ENCODE measurements at places on chromosomes 2 and 18.
A peak's percentile ranks its signal among the peaks of the same experiment; 100 is the strongest.

- DNase-seq: no peak
Measured at GRCh38 chr2:113175736-113176695, 2.2 kb downstream of the PSD4 start.

DNA sequence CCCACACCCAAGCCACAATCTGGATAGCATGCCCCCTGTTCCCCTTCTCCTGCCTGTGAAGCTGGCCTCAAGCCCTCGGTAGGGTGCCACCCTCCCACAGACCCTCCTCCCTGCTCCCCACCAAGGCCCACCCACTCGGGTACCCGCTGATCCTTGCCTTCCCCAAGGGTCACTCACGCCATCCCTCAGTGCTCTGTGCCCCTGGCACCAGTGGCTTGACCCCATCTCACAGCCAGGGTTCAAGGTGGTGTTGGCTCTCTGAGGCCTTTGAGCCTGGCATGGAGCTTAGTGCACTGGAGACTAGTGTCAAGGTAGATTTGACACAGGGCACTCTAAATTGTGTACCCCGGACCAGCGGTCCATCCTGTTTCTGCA lies 11.9 kb downstream of the ADRA2B start:
- DNase-seq: no peak

- DNase-seq: no peak
Measured at GRCh38 chr18:27114842-27115241, 70.3 kb downstream of the CHST9 start.

DNA sequence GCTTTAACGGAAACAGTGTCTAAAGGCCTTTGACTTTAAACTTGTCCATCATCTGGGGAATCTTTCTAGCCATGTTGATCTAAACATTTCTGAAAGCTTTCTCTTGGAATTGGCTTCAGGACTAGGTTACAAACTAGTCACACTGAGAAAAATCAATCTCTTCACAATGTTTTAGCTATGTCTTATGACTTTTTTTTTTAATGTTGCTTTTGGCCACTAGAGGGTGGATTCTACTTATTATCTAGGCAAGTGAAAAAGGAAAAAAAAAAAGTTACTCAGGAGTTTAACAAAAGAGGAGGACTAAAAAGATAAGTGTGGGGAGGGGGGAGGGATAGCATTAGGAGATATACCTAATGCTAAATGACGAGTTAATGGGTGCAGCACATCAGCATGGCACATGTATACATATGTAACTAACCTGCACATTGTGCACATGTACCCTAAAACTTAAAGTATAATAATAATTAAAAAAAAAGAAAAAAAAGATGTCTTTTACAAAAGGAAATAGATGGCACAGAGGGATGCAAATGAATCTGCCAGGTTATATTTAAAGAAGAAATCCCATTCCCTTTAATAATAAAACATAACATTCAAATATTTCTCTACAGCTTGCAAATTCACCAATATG lies 160.4 kb upstream of the PID1 start:
- no peak for DNase-seq

- no peak for DNase-seq
Measured at GRCh38 chr2:27737676-27738348, 33.7 kb upstream of the MRPL33 start.

DNA sequence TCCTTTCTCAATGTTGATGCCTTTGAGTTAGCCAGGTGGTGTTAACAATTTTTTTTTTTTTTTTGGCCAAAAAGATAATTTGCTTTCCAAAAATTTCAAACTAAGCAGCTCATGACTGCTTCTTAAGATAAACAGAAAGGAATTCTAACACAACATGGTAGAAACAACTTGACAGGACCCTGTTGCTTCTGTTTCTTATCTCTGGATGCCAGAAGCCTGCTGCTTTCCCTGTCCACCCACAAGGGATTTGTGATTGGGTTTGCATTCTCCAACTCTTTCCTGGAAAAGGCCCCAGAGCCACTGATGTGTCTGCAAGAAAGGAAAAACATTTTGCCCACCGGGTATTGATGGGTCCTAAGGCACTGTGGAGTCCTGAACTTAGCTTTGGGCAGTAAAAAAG lies 217.2 kb upstream of the PKDCC start:
- no peak for DNase-seq

DNA sequence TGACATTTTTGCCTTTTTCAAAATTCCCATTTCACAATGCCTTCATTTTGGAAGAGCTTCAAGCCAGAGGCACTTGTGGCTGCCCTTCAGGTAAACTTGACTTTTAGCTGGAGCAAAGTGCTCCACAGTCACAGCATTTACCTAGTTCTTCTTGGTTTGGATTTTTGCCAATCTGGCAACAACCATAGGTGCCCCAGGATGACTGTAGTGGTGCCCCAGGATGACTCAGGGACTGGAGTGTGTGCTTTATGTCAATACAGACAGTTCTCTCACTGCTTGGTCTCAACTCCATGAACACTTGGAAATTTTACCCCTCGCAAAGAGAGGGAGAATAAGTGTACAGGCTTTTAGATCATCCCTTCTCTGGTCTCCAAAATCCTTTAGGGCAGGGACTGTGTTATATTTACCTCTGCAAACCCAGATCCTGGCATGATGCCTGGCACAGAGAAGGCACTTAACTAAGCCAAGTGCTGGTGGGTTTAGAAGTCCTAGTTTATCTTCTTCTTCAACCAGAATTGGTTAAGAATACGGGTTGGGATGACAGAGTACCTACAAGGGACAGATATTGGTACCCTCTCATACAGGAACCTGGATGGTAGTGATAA lies 15.3 kb upstream of the PTPN4 start:
- DNase-seq: no peak

- no peak for DNase-seq
Measured at GRCh38 chr2:37555457-37555856, 116.0 kb downstream of the CDC42EP3 start.

DNA sequence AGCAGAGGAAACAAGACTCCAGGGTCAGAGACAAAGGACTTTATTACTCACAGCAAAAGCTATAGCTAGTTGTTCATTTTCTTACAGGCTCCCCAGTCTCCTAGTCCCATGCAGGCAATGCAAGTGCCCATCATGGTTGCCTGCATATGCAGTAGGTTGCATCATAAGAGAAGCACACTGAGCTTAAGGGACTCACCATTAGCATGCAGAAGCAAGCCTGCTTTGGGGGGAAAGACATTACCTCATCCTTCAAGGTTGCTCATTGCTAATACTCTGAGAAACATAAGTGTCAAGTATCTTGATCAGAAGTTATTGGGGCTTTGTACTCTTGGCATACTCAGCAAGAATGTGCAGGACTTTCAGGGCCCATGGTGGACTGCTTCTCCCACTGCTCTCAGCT lies 114.6 kb upstream of the CCDC68 start:
- no peak for DNase-seq

GRCh38 chr2:2662037-2662846 lies 331.2 kb upstream of the MYT1L start:
- no peak for DNase-seq

DNA sequence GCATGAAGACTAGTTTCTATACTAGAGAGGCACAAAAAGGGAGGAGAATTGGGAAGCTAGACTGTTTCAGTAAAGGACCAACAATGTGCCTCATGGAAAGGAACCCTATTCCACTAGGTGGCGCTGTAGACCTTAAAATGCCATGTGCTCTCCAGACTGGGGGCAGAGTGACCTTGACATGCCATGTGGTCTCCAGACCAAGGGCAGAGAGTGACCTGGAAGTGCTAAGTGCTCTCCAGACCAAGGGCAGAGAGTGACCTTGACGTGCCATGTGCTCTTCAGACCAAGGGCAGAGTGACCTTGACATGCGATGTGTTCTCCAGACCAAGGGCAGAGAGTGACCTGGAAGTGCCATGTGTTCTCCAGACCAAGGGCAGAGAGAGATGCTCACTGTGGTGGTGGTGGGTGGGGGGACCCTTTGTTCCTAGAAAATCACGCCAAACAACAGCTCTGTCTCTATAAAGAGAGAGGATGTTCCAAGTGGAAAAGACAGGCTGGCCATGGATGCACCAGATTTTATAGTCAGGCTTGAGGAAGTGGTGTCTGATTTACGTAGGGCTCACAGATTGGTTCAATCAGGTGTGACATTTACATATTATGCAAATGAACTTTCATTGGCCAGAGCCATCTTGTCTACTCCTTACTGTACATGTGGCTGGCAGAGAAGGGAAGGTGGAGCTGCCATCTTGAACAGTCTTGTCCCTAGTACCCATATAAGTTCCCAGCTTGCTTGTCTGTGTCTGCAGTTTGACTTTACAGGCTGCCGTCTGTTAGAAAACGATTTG lies 344.0 kb upstream of the DDX18 start:
- DNase-seq: no peak

- DNase-seq: no peak
Measured at GRCh38 chr2:7674606-7675005, 757.4 kb downstream of the RNF144A start.

GRCh38 chr18:78330766-78331165 lies 648.9 kb upstream of the SALL3 start:
- DNase-seq: no peak

DNA sequence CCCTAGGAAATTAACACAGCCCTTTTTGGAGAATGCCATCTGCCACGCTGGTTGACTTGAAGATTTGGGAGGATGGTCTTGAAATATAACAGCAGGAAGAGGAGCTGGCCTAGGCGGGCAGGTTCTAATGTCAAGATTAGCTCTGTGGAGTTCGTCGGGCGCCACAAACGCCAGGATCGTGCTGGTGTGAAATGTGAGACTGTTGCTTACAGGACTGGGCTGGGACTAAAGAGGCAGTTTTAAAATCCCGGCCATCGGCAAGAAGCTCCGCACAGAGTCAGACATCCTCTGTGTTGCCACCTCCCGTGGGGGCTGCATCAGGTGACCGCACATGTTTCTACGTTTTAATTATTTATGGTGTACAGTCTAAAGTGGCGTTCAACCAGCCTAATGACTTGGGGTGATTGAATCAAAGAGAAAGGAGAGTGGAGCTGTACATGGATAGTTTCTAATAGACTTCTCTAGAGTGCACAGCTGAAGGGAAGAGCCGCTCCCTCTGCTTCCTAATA lies 99.4 kb upstream of the BCL11A start:
- no peak for DNase-seq

- DNase-seq: peak; percentile 25
Measured at GRCh38 chr2:1550658-1551316, 137.5 kb downstream of the TPO start.

- DNase-seq: no peak
Measured at GRCh38 chr2:206160125-206160806, 571 bp downstream of the EEF1B2 start.

- DNase-seq: no peak
Measured at GRCh38 chr2:43406651-43407279, 180.4 kb upstream of the ZFP36L2 start.

- DNase-seq: no peak
Measured at GRCh38 chr2:172693037-172693436, 42.6 kb upstream of the RAPGEF4 start.
